CD8-positive, alpha-beta T cell (primary cell): ENCODE measurements at places on chromosomes 13 and 19. TPM values are rescaled to one million over a fixed set of nuclear protein-coding genes. Genes with fewer than 3 reads are reported as not detected.

DNA sequence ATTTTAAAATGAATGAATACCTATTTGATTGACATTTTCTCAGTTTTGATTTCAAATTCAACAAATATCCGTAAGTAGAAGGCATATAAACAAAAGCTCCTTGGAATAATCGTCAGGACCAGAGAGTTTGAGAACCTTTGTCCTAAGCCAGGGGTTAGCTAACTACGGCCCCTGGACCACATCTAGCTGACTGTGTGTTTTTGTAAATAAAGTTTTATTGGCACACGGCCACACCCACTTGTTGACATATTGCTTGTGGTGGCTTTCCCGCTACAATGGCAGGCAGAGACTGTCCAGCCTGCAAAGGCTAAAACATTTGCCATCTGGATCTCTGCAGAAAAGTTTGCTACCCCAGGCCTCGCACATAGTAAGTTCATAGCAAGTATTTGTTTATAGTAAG lies 83.4 kb downstream of the GNG7 start:
- no peak for DNase-seq

- no peak for DNase-seq
Measured at GRCh38 chr13:50468849-50469669, 374.4 kb downstream of the DLEU7 start.

DNA sequence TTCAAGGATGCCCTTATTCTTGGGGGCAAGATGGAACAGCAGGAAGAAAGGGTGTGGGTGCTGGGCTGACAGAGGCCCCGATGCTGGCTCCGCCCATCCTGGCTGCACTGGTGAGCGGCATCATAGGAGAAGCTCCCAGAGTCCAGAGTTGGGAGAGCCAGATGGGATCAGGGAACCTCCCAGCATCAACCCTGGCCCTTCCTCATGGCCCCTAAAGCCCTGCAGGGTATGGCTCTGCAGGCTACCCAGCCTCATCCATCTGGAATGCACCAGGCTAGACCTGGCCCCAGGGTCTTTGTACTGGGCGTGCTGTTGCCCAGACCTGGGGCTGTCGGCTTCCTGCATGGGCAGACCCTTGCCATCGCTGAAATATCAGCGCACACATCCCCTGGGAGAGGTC lies 7.9 kb upstream of the ELL start:
- DNase-seq, result no peak

DNA sequence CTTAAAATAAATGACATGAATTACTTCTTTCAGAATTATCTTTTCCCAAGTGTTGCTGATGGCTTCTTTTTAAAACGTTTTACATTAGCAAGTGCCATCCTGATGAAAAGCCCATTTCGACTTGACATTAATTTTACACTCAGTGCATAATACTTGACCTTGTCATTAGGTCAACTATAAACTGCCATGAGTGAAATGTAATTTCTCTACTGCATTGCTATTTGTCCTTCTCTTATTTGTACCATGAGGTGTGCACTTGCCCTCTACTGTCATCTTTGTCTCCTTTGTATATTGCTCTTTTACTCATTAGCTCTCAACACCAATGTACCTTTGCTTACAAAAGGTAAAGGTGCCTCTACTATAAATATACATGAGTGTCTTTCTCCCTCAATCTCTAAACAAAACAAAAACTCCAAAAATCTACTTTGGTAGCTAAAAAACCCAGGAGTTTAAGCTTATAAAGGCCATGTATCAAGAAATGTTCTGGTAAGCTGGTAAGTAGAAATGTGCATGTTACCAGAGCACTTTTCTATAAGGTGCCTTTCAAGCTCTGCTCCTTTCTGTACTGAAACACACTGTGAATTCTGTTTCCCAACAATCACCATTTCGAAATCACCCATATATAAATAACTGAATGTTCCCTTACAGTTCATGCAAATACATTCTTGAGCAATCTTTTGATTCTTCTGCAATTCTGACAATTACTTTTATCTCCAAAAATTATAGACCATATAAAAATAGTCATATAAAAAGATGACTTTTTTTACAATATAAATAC lies 351.4 kb downstream of the SLITRK5 start:
- no peak for DNase-seq

DNA sequence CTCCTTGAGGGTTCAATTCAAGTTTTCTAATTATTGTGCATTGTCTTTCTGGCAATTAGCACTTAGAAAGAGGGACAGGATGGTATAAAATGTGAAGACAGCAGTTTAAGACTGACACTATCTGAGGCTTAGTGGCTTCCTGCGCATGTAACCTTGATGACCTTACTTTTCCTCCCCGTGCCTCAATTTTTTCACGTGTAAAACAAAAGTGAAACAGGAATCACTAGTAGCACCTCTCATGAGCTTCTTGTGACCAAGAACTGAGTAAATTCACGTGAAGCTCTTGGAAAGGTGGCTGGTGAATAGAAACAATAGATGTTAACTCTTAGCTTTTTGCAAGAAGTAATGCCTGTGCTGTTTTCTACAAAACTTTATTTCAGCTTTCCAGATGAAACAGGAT lies 233.9 kb downstream of the LMO7 start:
- no peak for DNase-seq

GRCh38 chr19:45059258-45059965 lies 16.9 kb downstream of the ZNF296 start:
- peak; percentile 82 for DNase-seq

DNA sequence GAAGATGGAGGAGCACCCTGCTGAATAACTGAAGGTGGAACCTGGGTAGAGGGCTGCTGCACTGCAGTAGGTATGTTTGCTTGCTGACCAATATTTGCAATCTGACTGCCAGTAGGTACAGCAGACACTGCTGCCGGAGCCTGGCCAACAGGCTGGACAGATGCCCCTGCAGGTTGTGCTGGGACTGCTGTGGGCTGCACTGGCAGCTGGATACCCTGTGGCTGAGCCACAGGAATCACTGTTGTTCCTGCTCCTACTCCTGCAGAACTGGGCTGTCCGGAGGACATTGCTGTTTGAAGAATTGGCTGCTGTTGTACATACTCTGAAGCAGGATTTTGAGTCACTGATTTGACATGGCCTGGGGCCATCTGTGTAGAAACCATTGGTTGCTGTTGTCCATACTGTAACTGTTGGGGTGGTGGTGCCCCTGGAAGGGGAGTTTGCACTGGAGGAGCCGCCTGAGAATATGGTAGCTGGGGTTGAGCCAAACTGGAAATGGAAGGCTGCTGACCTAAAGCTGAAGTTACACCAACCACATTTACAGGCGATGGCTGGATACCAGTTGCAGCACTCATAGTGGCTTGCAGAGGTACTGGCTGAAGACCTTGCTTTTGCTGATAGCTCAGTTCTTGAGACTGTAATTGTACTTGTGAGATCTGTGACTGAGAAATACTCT lies 2.2 kb downstream of the TSC22D1 start:
- DNase-seq, result no peak

DNA sequence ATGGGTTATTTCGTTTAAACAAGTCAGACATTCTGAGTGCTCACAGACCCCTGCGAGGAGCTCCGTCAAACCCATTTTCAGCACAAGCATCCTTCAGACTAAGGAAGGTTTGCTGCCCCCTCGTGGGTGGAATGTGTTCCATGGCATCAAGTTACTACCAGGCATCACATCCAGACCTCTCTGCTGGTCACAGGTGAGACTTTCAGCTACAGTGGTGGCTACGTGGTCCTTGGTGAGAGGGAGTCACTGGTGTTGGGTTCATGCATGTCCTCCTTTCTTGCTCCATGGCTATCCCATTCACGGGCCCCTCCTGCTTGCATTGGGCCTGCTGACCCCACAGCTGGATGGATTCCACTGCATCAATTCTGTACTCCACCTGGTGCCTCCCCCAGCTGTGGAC lies 9.1 kb upstream of the LILRB5 start:
- DNase-seq, result peak; percentile 68

- DNase-seq, result no peak
Measured at GRCh38 chr19:7539827-7540425, 4.4 kb downstream of the PNPLA6 start.

The DKKL1 gene
- not detected for total RNA-seq

The ZNF69 gene
- total RNA-seq, result 2.0 TPM
